Stomach (tissue), 19 donors: ENCODE measurements at places on chromosomes 1 and 21. TPM values are rescaled to one million over a fixed set of nuclear protein-coding genes. Genes with fewer than 3 reads are reported as not detected.

GRCh38 chr1:28010969-28011368 is 51.2 kb downstream of the XKR8 start:
- H3K36me3 ChIP-seq = peaks cover 83% of the 10 kb centered on the region
- DNase-seq = no peak
- no peaks in the 10 kb centered on the region for H3K27me3 ChIP-seq
- H3K4me3 ChIP-seq = no peak overlapping the region
- H3K27ac ChIP-seq = no peak overlapping the region

DNA sequence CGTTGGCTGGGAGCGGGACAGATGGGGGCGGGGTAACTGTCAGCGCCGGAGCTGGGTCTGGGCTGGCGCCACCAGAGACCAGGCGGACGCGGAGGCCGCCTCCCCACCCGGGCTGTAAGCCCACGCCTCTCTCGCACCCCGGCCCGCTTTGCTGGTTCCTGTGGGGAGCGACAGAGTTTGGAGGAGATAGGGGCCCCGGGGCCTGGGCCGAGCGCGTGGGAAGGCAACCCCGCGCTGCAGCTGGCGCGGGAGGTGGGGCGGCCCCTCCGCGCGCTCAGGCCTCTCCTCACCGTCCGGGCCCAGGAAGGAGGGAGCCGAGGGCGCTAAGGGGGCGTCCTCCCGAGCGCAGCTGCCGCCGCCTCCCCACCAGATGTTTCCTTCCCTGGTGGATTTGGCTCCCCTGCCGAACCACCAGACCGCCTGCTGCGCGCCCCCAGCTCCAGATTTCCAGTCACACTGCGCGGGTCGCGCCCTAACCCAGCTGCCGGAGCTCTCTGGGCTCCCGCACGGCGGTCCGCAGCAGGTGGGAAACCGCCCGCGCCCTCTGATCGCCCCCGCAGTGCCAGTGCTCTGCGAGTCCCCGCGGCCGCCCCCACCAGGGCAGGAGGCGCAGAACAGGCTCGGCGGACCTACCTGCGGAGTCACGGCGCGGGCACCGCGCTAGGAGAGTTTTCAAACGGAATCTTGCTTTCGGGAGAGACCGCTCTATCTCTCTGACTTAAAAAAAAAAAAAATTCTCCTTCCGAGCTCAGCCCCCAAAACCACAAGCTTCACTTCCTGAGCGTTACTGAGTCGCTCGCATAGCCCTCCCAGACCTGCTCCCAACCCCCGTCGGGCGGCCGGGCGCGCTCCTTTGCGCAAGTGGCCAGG is 1.1 kb downstream of the GFI1 start:
- DNase-seq = peak; percentile 69
- H3K4me1 ChIP-seq = peaks cover 65% of the 10 kb centered on the region
- no peaks in the 10 kb centered on the region for H3K36me3 ChIP-seq
- peak overlapping the region; percentile 53 for H3K4me3 ChIP-seq

- H3K4me3 ChIP-seq = no peak overlapping the region
- no peaks in the 10 kb centered on the region for H3K27me3 ChIP-seq
- H3K36me3 ChIP-seq = peaks cover 92% of the 10 kb centered on the region
- H3K27ac ChIP-seq = no peak overlapping the region
- no peak for DNase-seq
- H3K4me1 ChIP-seq = peaks cover 9% of the 10 kb centered on the region
Measured at GRCh38 chr21:34857122-34857713, 188.4 kb downstream of the CLIC6 start.

GRCh38 chr1:196527919-196528318 is 80.3 kb downstream of the KCNT2 start:
- H3K4me1 ChIP-seq = no peaks in the 10 kb centered on the region
- H3K36me3 ChIP-seq = no peaks in the 10 kb centered on the region
- H3K27me3 ChIP-seq = no peaks in the 10 kb centered on the region

DNA sequence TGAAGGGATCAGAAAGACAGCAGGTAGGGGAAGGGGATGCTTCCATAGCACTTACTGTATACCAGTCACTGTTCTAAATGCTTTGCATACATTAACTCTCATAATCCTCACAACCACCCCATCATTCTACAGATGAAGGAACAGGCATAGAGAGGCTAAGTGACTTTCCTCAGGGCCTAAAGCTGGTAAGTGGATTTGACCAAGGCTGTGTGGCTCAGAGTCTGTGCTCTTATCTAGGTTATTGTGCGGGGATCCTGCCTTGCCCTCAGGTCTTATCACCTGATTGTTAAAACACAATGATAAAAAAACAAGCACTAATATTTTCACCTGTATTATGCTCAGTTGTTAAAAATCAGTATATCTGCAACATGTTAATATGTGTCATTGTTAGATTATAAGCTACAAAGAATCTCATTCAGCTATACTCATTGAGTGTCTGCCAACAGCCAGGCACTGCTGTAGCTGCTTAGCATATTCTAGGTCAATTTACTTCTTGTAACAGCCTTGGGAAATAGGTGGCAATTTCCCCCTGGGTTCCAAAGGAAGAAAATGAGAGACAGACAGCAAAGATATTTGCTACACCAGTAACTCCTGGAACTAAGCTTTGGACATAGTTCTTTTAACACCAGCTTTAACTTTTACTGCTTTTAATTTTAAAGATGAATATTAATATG is 38.6 kb upstream of the RBM15 start:
- no peak for DNase-seq
- no peaks in the 10 kb centered on the region for H3K36me3 ChIP-seq
- no peaks in the 10 kb centered on the region for H3K4me1 ChIP-seq
- H3K4me3 ChIP-seq = no peak overlapping the region
- no peak overlapping the region for H3K27ac ChIP-seq

- H3K4me3 ChIP-seq = no peak overlapping the region
- no peaks in the 10 kb centered on the region for H3K27me3 ChIP-seq
- no peaks in the 10 kb centered on the region for H3K4me1 ChIP-seq
- no peak overlapping the region for H3K27ac ChIP-seq
- no peaks in the 10 kb centered on the region for H3K36me3 ChIP-seq
- no peak for DNase-seq
Measured at GRCh38 chr21:14080040-14080763, 130.6 kb downstream of the LIPI start.

DNA sequence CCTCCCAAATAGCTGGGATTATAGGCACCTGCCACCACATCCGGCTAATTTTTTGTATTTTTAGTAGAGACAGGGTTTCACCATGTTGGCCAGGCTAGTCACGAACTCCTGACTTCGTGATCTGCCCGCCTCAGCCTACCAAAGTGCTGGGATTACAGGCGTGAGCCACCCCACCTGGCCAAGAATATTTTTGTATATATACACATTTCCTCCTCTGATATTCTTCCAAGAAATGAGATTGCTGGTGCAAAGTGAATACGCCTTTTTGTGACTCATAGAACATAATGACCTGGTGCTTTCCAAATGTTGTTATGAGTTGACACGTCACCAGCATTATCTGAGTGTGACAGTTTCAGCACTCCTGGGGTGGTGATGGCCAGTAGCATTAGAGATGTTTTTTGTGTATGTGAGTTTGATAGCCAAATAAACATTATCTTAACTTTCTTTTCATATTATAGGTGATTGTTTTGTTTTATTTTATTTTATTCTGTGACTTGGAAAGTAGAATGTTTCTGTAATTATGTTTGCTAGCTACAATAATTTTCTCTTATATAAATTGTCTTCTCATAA is 54.9 kb downstream of the KCNK1 start:
- no peaks in the 10 kb centered on the region for H3K27me3 ChIP-seq
- H3K4me3 ChIP-seq = no peak overlapping the region
- peaks cover 6% of the 10 kb centered on the region for H3K36me3 ChIP-seq
- H3K4me1 ChIP-seq = no peaks in the 10 kb centered on the region
- peak; percentile 86 for DNase-seq

DNA sequence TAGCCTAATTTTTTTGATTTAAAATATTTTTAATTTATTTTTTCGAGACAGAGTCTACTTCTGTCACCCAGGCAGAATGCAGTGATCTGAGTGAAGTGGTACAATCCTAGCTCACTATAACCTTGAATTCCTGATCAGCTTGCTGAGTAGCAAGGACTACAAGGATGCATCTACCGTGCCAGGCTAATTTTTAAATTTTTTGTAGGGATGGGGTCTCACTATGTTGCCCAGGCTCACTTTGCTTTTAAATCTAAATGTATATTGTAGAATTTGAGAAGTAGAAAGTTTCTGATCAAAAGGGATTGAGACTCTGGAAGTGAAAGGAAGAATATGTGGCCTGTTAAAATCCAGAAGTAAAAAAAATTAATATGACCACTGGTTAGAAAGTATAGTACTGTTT is 1.6 kb downstream of the STX12 start:
- H3K27me3 ChIP-seq = no peaks in the 10 kb centered on the region
- peaks cover 58% of the 10 kb centered on the region for H3K4me1 ChIP-seq
- peaks cover 9% of the 10 kb centered on the region for H3K36me3 ChIP-seq
- peak overlapping the region; percentile 94 for H3K27ac ChIP-seq
- no peak for DNase-seq
- H3K4me3 ChIP-seq = peak overlapping the region; percentile 98

GRCh38 chr1:203028067-203028783 is 1.9 kb downstream of the PPFIA4 start:
- H3K27me3 ChIP-seq = no peaks in the 10 kb centered on the region
- no peak overlapping the region for H3K4me3 ChIP-seq
- DNase-seq = peak; percentile 78
- H3K36me3 ChIP-seq = peaks cover 18% of the 10 kb centered on the region
- no peak overlapping the region for H3K27ac ChIP-seq

- no peak overlapping the region for H3K4me3 ChIP-seq
- no peak overlapping the region for H3K27ac ChIP-seq
- H3K27me3 ChIP-seq = no peaks in the 10 kb centered on the region
- H3K4me1 ChIP-seq = peaks cover 20% of the 10 kb centered on the region
- H3K36me3 ChIP-seq = no peaks in the 10 kb centered on the region
Measured at GRCh38 chr1:109513110-109513710, 3.7 kb upstream of the AMIGO1 start.

DNA sequence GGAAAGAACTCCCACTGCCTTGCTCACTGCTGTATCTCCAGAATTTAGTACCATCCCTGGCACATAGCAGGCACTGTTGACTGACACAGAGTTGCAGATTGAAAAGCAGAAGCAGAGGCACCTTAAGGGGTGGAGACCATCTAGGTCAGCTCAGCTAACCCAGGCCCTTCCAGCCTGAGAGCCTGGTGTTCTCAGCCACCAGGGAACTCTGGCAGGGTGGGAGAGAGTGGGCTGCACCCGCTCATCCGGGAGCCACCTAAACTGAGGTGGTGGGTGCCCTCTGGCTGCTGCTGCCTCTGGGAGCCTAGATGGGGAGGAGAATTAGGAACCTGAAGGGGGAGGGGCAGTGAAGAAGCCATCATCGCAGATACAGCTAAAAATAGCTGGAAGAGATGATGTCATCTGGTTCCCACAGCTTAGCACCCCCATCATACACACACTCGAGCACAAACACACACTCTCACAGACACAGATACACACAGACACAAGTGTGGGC is 1.5 kb upstream of the TSPAN1 start:
- no peak for DNase-seq
- no peaks in the 10 kb centered on the region for H3K36me3 ChIP-seq
- peaks cover 49% of the 10 kb centered on the region for H3K4me1 ChIP-seq
- peaks cover 5% of the 10 kb centered on the region for H3K27me3 ChIP-seq

DNA sequence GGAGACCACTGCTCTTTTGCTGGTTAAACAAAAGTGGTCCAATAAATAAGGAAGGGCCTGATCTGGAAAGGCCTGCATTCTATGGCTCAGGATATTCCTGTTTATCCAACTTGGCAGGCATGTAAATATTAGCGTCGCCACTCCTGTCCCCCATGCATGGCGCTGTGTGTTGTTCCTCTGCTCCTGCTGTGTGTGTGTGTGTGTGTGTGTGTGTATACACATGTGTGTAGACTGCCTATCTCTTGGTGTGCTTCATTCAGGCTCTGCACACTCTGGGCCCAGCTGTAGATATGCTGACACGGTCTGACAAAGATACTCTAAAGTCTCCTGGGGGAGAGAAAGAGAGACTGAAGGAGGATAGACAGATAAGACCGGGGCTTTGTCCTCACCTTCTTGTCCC is 6.8 kb downstream of the LMOD1 start:
- DNase-seq = no peak
- peak overlapping the region; percentile 19 for H3K4me3 ChIP-seq
- no peak overlapping the region for H3K27ac ChIP-seq
- H3K4me1 ChIP-seq = peaks cover 22% of the 10 kb centered on the region
- peaks cover 14% of the 10 kb centered on the region for H3K36me3 ChIP-seq

DNA sequence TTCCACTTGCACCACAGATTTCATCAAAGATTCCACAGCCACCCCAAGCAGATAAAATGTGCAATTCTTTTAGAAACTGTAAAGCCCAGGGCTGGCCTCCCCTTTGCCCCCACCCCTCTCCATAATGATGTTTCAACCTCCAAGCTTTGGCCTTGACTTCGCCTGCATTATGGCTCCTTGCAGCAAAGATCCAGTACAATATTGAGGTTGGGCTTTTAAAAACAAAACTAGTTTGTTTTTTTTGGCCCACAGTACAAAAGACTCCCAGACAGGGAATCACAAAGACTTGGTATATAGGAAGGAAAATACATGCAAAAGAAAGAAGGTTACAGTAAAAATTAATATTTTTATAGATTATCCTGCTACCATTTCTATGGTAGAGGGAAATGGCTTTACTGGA is 356.5 kb upstream of the PTBP2 start:
- H3K36me3 ChIP-seq = no peaks in the 10 kb centered on the region
- no peak for DNase-seq
- H3K4me1 ChIP-seq = no peaks in the 10 kb centered on the region
- no peaks in the 10 kb centered on the region for H3K27me3 ChIP-seq
- no peak overlapping the region for H3K27ac ChIP-seq

- no peak for DNase-seq
- no peaks in the 10 kb centered on the region for H3K27me3 ChIP-seq
- no peaks in the 10 kb centered on the region for H3K4me1 ChIP-seq
Measured at GRCh38 chr1:117257291-117257690, 46.6 kb upstream of the VTCN1 start.

Gene PPP1R15B
- 43.3 TPM for total RNA-seq

Gene GJC2
- total RNA-seq = 26.6 TPM

Gene DEPDC1
- 4.8 TPM for total RNA-seq

Gene OR2L8
- not detected for total RNA-seq

Gene HCRTR1
- not detected for total RNA-seq

Gene CYP4B1
- 7.5 TPM for total RNA-seq

Gene SETD4
- total RNA-seq = 31.4 TPM

Gene TMPRSS3
- total RNA-seq = 37.9 TPM

Gene LEFTY2
- 138 TPM for total RNA-seq
